ENCODE measurements at places on chromosomes 3 and 15.
A peak's percentile ranks its signal among the peaks of the same experiment; 100 is the strongest.

- no peak for DNase-seq
Measured at GRCh38 chr3:183494341-183494740, 61.2 kb downstream of the KLHL6 start.

DNA sequence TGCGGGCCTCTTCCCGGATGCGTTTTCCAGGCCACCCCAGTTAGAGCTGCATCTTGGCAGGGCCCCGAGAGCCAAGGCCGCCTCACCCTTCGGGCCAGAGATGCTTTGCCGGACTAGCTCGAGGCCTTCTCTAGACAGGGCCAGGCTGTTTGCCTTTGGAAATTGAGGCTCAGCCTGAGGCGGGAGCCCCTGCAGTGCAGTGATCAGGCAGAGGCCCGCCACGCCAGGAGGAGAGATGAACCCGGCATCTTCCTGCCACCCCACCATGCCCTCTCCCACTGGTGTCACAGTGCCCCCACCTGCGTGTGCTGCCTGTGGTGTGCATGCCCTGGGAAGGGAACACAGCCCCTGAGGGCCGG is 8.9 kb upstream of the ROPN1B start:
- no peak for DNase-seq

DNA sequence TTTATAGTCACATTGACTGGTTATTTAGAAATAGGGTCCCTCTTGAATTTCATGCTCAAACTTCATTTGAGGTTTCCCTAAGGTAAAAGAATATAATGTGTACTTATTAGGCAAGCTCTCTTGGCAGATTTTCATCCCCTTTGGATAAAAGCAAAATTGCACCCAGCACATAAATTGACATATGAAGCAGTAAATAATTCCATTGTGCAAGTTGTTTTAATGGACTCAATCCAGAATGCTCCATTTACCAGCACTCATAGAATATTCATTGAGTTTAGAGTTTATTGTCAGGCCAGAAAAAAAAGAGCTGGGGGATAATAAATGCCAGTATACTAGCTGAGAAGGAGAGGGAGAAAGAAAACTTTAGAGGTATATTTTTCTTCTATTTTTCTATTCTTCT is 136.8 kb downstream of the TPRG1 start:
- DNase-seq, result no peak

- no peak for DNase-seq
Measured at GRCh38 chr3:64945171-64945729, 257.4 kb upstream of the ADAMTS9 start.

GRCh38 chr15:51096976-51097375 is 2.3 kb upstream of the TNFAIP8L3 start:
- no peak for DNase-seq

DNA sequence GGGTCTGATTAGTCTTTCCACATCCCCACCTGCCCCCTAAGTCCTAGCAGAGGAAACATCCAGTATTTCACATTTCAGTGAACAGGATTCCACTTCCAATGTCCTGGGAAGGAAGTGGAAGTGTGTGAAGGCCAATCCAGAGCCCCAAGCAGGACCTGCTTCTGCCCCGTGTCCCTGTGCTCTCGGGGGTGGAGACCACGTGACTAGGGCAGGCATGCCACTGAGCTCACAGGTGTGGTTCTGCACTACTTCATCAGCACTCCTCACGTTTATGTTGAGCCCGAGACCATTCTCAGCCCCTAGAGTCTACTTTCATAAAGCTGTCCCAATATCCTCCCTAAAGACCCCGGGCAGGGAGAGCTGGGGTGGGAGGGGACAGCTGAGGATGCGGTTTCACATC is 84.3 kb downstream of the RAB11A start:
- no peak for DNase-seq

DNA sequence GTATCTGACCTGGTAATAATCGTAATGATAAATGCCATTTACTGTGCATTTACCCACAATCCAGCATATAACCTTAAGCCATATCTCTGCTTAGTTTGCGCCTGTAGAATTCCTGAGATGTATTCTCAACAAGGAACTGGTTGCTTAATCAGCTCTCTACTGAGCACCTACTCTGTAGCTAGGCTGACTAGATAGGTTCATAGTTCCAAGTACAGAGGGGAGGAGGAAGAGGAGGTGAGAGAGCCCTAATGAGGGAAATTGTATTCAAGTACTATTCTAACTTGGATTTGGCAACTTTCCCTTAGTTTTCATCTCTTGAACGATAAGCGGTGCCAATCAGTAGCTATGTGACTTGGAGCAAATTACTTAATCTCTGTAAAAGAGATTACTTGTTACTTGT is 5.6 kb upstream of the AKAP13 start:
- no peak for DNase-seq

DNA sequence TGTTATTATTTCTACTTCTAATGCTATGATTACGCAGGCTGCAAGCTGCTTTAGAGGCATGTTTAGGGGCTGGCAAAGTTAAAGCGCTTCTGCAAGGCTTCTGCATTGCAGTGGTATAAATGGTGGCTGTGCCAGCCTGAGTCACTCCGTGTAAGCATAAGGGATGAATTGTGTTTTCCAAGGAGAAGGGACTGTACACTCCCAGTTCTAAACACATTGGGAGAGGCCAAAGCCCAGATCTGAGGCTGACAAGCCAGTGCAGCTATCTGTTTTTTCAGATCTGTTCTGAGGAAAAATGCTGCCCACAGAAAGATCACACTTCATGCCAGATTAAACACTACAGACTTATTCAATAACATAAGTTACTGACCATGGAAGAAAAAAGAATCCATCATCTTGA is 83.8 kb downstream of the PRICKLE2 start:
- DNase-seq, result no peak

DNA sequence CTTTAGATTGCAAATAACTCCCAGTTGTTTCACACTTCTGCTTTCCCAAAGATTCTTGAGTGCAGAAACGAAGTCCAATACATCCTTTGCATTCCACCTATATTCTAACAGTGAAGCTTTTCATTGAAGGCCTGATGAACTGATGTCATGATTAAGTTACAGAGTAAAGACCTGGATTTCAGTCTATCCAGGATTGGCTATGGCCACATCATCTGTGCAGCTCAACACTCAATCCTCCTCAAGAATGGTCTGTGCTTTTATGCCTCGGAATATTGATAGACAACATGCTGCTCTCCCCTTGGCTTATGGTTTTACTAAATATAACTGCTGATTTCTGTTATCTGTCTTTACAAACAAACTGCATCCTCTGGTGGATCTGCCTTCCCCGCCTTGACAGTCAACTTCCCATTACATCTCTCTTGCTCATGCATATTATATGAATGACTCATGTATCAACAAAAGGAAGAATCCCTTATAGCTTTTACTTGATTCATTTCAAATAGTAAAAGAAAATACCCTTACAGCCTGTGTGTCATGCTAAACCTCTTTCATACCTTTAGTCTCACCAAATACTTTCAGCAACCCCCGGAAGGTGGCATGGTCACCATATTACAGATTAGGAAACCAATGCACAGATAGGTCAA is 59.5 kb downstream of the SCN11A start:
- no peak for DNase-seq

GRCh38 chr15:43134157-43134635 is 810 bp downstream of the TMEM62 start:
- DNase-seq, result no peak

- DNase-seq, result no peak
Measured at GRCh38 chr3:117282566-117282965, 573.0 kb downstream of the TUSC7 start.

- DNase-seq, result peak; percentile 71
Measured at GRCh38 chr3:39267631-39268548, 11.9 kb downstream of the CX3CR1 start.

GRCh38 chr15:67508407-67508806 is 12.5 kb upstream of the C15orf61 start:
- DNase-seq, result no peak

DNA sequence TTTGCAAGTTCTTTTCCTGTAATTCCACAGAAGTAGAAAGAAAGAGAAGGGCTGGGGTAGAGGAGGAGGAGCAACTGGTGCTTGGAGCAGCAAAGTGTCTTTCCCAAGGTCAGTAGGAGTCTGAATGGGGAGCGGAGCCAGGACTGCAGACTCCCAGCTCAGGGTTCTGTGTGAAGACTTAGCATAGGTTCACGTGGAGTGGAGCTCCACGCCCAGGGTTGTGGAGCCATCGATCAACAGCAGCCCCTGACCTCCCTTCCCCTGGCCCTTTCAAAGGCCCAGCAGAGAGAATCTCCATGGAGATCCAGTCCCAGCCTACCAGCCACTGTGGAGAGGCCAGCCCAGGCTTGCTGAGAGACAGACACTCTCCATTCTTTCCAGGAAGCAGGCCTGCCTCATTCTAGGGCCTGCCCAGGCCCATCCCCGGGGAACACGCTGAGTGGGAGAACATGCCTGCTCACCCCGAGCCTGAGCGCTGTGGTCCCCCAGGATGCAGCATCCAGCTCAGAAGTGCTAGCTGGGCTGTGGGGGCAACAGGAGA is 62.1 kb downstream of the CORO2B start:
- no peak for DNase-seq

- DNase-seq, result peak; percentile 67
Measured at GRCh38 chr3:120348991-120349854, at the start of gene LRRC58. Gene LRRC58, minus strand, starts transcription at chr3:120349354. Its CDS starts 111 bp downstream, at chr3:120349243.

GRCh38 chr3:108407886-108408285 is 102.5 kb downstream of the MYH15 start:
- DNase-seq, result no peak

DNA sequence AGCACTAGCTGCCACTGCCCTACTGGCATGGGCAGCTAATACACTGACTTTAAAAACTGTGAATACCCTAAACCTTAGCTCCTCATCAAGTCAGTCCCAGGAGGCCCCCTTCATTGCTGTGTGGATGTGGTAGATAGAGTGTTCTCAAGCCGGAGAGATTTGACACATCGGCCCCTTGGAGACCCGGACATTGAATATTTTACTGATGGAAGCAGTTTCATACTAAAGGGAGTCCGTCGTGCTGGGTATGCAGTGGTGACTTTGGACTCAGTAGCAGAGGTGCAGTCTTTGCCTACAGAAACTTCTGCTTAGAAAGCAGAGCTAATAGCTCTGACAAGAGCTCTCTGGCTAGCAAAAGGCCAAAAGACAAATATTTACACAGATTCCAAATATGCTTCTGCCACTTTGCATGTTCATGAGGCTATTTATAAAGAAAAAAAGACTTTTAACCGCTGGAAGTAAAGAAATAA is 17.5 kb downstream of the CCR4 start:
- no peak for DNase-seq

GRCh38 chr3:161251716-161252115 is 30.6 kb downstream of the NMD3 start:
- DNase-seq, result no peak

- DNase-seq, result no peak
Measured at GRCh38 chr3:38555149-38555840, 59.2 kb downstream of the EXOG start.

DNA sequence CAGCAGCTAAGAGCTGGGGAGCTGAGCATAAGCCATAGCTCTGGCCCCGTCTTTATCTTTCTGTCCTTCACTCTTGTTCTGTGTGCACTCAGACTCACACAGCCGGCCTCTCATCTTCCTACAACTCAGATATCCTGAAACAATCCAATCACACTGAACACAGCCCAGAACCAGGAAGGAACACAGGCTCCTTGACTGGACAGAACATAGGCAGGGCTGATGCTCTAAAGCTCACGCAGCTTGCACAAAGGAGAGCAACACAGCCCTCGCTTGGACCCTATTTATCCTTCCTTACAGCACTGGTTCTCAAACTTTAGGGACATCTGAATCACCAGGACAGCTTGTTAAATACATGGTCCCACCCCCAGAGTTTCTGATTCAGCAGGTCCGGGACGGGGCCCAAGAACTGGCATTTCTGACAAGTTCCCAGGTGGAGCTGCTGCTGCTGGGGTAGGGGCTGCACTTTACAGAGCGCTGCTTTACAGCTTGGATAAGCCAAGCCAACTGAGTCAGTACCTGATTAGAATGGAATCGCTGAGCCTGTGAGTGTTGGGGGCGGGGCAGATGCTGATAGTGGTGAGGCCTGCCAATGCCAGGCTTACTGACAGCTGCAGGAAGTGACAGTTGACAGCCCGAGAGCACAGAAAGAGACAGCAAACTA is 65.1 kb downstream of the MRPL46 start:
- no peak for DNase-seq

GRCh38 chr15:72532991-72533601 is 59.0 kb downstream of the ARIH1 start:
- no peak for DNase-seq

Measured in stimulated activated CD8-positive, alpha-beta memory T cell treated with anti-CD3 and anti-CD28 coated beads, Interleukin-4, amount 100 ng/mL, for 4 hours (primary cell).